ENCODE measurements at places on chromosomes 4 and X. TPM values are rescaled to one million over a fixed set of nuclear protein-coding genes. Genes with fewer than 3 reads are reported as not detected.
A peak's percentile ranks its signal among the peaks of the same experiment; 100 is the strongest.

Gene FAM200B
- 14.9 TPM for total RNA-seq

Gene CFAP99
- total RNA-seq = not detected

Gene MAML3
- total RNA-seq = 0.28 TPM

Gene MAOA
- total RNA-seq = 0.51 TPM

Gene C1QTNF7
- not detected for total RNA-seq

Gene EDA
- total RNA-seq = not detected

Gene MAGEA4
- not detected for total RNA-seq

Gene ARHGEF6
- 18.9 TPM for total RNA-seq

Gene DCAF8L2
- not detected for total RNA-seq

Gene FREM3
- not detected for total RNA-seq

Gene CLNK
- total RNA-seq = 2.5 TPM

Gene MUC7
- not detected for total RNA-seq

Gene KDR
- total RNA-seq = 0.05 TPM

Gene MYOZ2
- not detected for total RNA-seq

Gene TSPAN6
- total RNA-seq = 0.23 TPM

- no peaks in the 10 kb centered on the region for H3K4me1 ChIP-seq
- H3K27me3 ChIP-seq = no peaks in the 10 kb centered on the region
- DNase-seq = no peak
- no peak overlapping the region for H3K4me3 ChIP-seq
- H3K36me3 ChIP-seq = no peaks in the 10 kb centered on the region
- no peak overlapping the region for H3K27ac ChIP-seq
These were observed 10.5 kb downstream of the STAG2 start for GRCh38 chrX:123971982-123972381.

DNA sequence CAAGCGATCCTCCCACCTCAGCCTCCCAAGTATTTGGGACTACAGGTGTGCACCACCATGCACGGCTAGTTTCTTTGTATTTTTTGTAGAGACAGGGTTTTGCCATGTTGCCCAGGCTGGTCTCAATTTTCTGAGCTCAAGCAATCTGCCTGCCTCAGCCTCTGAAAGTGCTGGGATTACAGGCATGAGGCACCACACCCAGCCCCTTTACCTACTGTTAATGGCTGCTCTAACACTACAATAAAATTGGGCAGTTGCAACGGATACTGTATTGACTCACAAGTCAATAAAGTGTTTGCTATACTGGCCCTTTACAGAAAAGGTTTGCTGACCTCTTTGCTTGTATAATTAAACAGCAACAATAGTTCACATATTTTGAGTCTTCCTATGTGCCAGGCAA lies 41.5 kb downstream of the TRIM2 start:
- no peaks in the 10 kb centered on the region for H3K36me3 ChIP-seq
- no peak overlapping the region for H3K27ac ChIP-seq
- no peak for DNase-seq
- H3K4me3 ChIP-seq = no peak overlapping the region

DNA sequence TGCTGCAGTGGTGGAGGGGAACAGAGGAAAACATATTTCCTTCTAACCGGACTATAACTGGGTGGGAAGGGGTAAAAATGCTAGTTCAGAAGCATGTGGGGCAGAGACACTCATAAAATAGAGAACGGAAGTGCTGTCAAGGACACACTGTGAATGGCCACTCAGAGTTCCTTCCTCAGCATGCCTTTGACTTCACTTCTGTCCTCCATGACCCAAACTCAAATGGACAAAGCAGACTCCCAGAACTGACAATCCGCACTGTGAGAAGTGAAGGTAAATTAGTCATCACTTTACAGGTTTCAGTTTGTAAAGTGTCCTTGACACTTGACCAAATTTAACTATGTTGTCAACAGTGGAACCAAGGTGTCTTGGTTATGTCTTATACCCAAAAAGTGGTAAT lies 30.2 kb upstream of the ELF2 start:
- no peak overlapping the region for H3K27ac ChIP-seq
- H3K4me1 ChIP-seq = no peaks in the 10 kb centered on the region
- no peak overlapping the region for H3K4me3 ChIP-seq

- no peak for DNase-seq
- no peaks in the 10 kb centered on the region for H3K4me1 ChIP-seq
- peak within 1 kb of the TSS; percentile 36 for H3K4me3 ChIP-seq
- H3K36me3 ChIP-seq = no peaks in the 10 kb centered on the region
- H3K27me3 ChIP-seq = peaks cover 36% of the 10 kb centered on the region
- H3K27ac ChIP-seq = no peak within 1 kb of the TSS
These were observed at the start of gene FGF5 for GRCh38 chr4:80266253-80266901. FGF5 (plus strand) TSS chr4:80266664; CDS start chr4:80266825, 161 bp downstream.

GRCh38 chr4:147874109-147874508 lies 142.2 kb downstream of the ARHGAP10 start:
- no peak overlapping the region for H3K4me3 ChIP-seq
- H3K36me3 ChIP-seq = peaks cover 2% of the 10 kb centered on the region
- no peak for DNase-seq
- H3K27ac ChIP-seq = no peak overlapping the region

GRCh38 chrX:150766351-150767044 lies 73.3 kb downstream of the MTMR1 start:
- H3K27me3 ChIP-seq = no peaks in the 10 kb centered on the region
- H3K27ac ChIP-seq = no peak overlapping the region
- no peaks in the 10 kb centered on the region for H3K4me1 ChIP-seq
- DNase-seq = no peak

- DNase-seq = no peak
- peaks cover 2% of the 10 kb centered on the region for H3K36me3 ChIP-seq
- H3K27ac ChIP-seq = no peak overlapping the region
- H3K4me1 ChIP-seq = peaks cover 5% of the 10 kb centered on the region
These were observed 82.4 kb downstream of the ATP10D start for GRCh38 chr4:47567511-47567910.

- no peaks in the 10 kb centered on the region for H3K36me3 ChIP-seq
- no peak overlapping the region for H3K4me3 ChIP-seq
- H3K4me1 ChIP-seq = peaks cover 6% of the 10 kb centered on the region
- no peaks in the 10 kb centered on the region for H3K27me3 ChIP-seq
- H3K27ac ChIP-seq = no peak overlapping the region
These were observed 99.5 kb upstream of the MYOZ2 start for GRCh38 chr4:119035951-119036737.

DNA sequence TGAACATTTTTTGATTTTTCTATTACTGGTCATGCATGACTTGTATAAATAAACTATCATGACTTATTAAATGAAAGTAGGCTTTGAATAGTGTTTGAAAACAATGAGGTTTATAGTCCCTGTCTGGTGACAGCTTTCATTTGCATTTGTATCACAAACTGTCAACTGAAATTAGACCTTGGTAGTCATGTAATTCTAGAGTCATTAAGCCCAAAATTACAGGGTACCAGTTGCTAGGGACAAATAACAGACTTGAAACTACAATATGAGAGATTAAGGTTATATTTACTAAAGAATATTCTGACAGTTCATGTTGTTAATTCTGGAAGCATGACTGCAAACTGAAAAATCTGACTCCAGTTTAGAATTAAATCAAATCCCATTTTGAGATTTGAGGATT lies 9.2 kb upstream of the VAMP7 start:
- no peak for DNase-seq
- no peaks in the 10 kb centered on the region for H3K27me3 ChIP-seq
- H3K4me1 ChIP-seq = no peaks in the 10 kb centered on the region
- no peaks in the 10 kb centered on the region for H3K36me3 ChIP-seq
- H3K27ac ChIP-seq = no peak overlapping the region

DNA sequence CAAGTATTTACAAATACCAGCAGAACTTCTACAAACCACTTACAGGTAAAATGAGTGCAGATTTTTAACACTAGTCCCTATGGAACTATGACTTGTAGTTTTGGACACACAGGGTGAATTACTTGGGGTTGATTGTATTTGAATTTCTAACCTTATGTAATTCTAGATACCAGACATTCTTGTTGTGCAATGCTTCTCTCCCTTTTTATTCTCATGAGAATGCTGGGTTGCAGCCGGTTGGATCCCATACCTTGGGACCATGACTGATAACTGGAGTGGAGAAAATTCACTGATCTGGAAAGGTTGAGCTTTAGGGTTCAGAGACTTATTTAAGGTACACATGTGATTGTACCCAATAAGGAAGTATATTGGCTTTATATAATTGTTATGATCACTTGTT lies 8.8 kb downstream of the TET2 start:
- H3K4me3 ChIP-seq = peak overlapping the region; percentile 44
- DNase-seq = no peak
- H3K4me1 ChIP-seq = no peaks in the 10 kb centered on the region
- no peaks in the 10 kb centered on the region for H3K27me3 ChIP-seq

DNA sequence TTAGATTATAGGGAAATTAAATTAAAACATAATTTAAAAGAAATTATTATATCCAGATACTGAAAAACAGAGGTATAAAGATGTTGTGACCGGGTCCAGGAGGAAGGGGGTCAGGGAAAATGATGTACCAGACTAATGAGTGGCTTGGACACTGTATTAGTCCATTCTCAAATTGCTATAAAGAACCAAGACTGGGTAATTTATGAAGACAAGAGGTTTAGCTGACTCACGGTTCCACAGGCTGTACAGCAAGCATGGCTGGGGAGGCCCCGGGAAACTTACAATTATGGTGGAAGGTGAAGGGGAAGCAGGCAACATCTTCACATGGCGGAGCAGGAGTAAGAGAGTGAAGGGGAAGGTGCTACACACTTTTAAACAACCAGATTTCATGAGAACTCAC lies 3.4 kb upstream of the FAM9B start:
- H3K27me3 ChIP-seq = no peaks in the 10 kb centered on the region
- H3K36me3 ChIP-seq = no peaks in the 10 kb centered on the region
- H3K4me3 ChIP-seq = no peak overlapping the region
- no peak for DNase-seq
- no peak overlapping the region for H3K27ac ChIP-seq

- H3K27me3 ChIP-seq = no peaks in the 10 kb centered on the region
- peak overlapping the region; percentile 58 for H3K27ac ChIP-seq
- DNase-seq = no peak
- no peak overlapping the region for H3K4me3 ChIP-seq
These were observed 8.8 kb downstream of the TAPT1 start for GRCh38 chr4:16217300-16218051.

- DNase-seq = no peak
- H3K4me3 ChIP-seq = no peak overlapping the region
- H3K4me1 ChIP-seq = peaks cover 5% of the 10 kb centered on the region
These were observed 7.3 kb upstream of the DTHD1 start for GRCh38 chr4:36274158-36274557.

- peaks cover 5% of the 10 kb centered on the region for H3K4me1 ChIP-seq
- peaks cover 18% of the 10 kb centered on the region for H3K36me3 ChIP-seq
- H3K4me3 ChIP-seq = no peak overlapping the region
- DNase-seq = no peak
- no peak overlapping the region for H3K27ac ChIP-seq
- H3K27me3 ChIP-seq = no peaks in the 10 kb centered on the region
These were observed 7.7 kb downstream of the S100P start for GRCh38 chr4:6701371-6701770.

GRCh38 chr4:40334591-40335524 lies at the start of gene CHRNA9:
CHRNA9 (plus strand) TSS chr4:40335333; CDS start chr4:40335468, 135 bp downstream.
- no peaks in the 10 kb centered on the region for H3K27me3 ChIP-seq
- H3K4me1 ChIP-seq = no peaks in the 10 kb centered on the region
- no peak within 1 kb of the TSS for H3K4me3 ChIP-seq
- DNase-seq = no peak
- no peak within 1 kb of the TSS for H3K27ac ChIP-seq

GRCh38 chr4:189941005-189941450 lies 356 bp downstream of the FRG1 start:
- no peak for DNase-seq
- H3K27ac ChIP-seq = peak overlapping the region; percentile 63
- H3K4me1 ChIP-seq = no peaks in the 10 kb centered on the region

- H3K4me1 ChIP-seq = no peaks in the 10 kb centered on the region
- no peak overlapping the region for H3K27ac ChIP-seq
- no peak overlapping the region for H3K4me3 ChIP-seq
- no peak for DNase-seq
These were observed 1081.9 kb downstream of the FAT4 start for GRCh38 chr4:126396703-126397102.

- no peak for DNase-seq
- H3K27ac ChIP-seq = no peak overlapping the region
- H3K36me3 ChIP-seq = no peaks in the 10 kb centered on the region
- H3K4me1 ChIP-seq = no peaks in the 10 kb centered on the region
These were observed 846.7 kb upstream of the EPHA5 start for GRCh38 chr4:66516940-66517339.

- no peak for DNase-seq
- no peaks in the 10 kb centered on the region for H3K4me1 ChIP-seq
- H3K27me3 ChIP-seq = no peaks in the 10 kb centered on the region
- no peaks in the 10 kb centered on the region for H3K36me3 ChIP-seq
- no peak overlapping the region for H3K4me3 ChIP-seq
These were observed 77.1 kb upstream of the WDR17 start for GRCh38 chr4:175988511-175988910.

DNA sequence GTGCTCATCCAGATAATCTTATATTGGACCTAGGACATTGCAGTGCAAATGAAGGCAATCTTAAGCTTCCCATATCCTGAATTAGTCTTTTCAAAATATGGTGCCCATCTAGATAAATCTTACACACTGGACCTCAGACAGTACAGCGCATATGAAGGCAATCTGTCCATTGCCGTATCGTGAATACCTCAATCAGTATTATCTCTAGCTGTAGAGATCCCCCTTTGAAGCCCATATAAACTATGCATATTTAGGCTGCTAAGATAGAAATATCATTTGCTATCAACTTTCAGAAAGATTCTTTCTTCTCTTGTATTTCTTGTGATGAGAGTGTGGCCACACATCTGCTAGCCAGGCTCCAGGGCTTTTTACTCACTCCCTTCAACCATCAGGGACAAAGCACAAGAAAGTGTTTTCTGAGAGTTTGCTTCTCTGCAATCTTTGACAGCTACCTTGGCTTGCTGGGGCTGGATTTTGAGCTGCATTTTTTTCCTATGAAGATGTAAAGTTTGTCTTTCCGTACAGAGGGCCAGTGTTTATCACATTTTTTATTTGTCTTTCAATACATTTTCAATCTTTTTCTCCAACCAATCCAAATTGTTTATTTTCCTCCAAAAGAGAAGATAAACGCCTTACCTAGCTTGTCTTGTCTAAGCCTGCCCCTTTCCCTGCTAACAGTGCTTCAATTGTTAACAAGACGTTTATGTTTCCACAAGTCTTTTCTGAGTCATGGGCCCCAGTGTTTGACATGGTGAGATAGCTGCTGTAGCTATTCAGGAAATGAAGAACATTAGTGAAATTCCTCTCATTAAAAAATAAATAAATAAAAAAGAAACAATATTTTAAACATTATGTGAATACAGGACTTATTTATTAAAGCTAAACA lies 57.6 kb upstream of the FAT1 start:
- H3K36me3 ChIP-seq = no peaks in the 10 kb centered on the region
- H3K27me3 ChIP-seq = no peaks in the 10 kb centered on the region

DNA sequence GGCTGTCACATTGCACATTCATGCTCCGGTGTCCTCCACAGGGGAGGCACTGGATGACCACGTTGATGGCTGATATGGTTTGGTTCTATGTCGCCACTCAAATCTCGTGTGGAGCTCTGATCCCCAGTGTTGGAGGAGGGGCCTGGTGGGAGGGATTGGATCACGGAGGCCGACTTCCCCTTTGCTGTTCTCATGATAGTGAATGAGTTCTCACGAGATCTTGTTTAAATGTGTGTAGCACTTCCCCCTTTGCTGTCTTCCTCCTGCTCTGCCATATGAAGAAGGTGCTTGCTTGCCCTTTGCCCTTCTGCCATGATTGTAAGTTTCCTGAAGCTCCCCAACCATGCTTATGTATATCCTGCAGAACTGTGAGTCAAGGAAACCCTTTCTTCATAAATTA lies 22.3 kb upstream of the NAT8L start:
- H3K27me3 ChIP-seq = peaks cover 4% of the 10 kb centered on the region
- H3K36me3 ChIP-seq = no peaks in the 10 kb centered on the region
- peaks cover 5% of the 10 kb centered on the region for H3K4me1 ChIP-seq
- no peak for DNase-seq
- no peak overlapping the region for H3K4me3 ChIP-seq
- H3K27ac ChIP-seq = no peak overlapping the region

- H3K36me3 ChIP-seq = no peaks in the 10 kb centered on the region
- no peak overlapping the region for H3K4me3 ChIP-seq
- no peak overlapping the region for H3K27ac ChIP-seq
These were observed 61.6 kb downstream of the SCML1 start for GRCh38 chrX:17798921-17799320.

Measured in GM12878 (cell line).